GM23338 (cell line): ENCODE measurements at places on chromosomes 4 and X. TPM values are rescaled to one million over a fixed set of nuclear protein-coding genes. Genes with fewer than 3 reads are reported as not detected.

HSD17B11 gene
- 14.8 and 19.9 TPM in 2 replicates for total RNA-seq

- no peaks in the 10 kb centered on the region for H3K27me3 ChIP-seq
- no peak for DNase-seq
- no peak overlapping the region for H3K27ac ChIP-seq
- no peaks in the 10 kb centered on the region for H3K4me1 ChIP-seq
- H3K4me3 ChIP-seq: no peak overlapping the region
Measured at GRCh38 chrX:13271511-13271910, 48.3 kb downstream of the ATXN3L start.

SLIT2 gene
- total RNA-seq: 5.6 and 5.7 TPM in 2 replicates

- no peak overlapping the region for H3K27ac ChIP-seq
- H3K27me3 ChIP-seq: no peaks in the 10 kb centered on the region
- DNase-seq: peak; percentile 3
- H3K4me1 ChIP-seq: peaks cover 4% of the 10 kb centered on the region
- H3K36me3 ChIP-seq: no peaks in the 10 kb centered on the region
- no peak overlapping the region for H3K4me3 ChIP-seq
Measured at GRCh38 chr4:138774940-138775339, 240.6 kb upstream of the NOCT start.

- no peaks in the 10 kb centered on the region for H3K27me3 ChIP-seq
- no peak overlapping the region for H3K4me3 ChIP-seq
- H3K4me1 ChIP-seq: peaks cover 14% of the 10 kb centered on the region; the same call in 1 of the 2 replicates
- no peak overlapping the region for H3K27ac ChIP-seq
- no peak for DNase-seq
- H3K36me3 ChIP-seq: no peaks in the 10 kb centered on the region; the same call in 1 of the 2 replicates
Measured at GRCh38 chr4:146061610-146062334, 113.7 kb upstream of the LSM6 start.

DNA sequence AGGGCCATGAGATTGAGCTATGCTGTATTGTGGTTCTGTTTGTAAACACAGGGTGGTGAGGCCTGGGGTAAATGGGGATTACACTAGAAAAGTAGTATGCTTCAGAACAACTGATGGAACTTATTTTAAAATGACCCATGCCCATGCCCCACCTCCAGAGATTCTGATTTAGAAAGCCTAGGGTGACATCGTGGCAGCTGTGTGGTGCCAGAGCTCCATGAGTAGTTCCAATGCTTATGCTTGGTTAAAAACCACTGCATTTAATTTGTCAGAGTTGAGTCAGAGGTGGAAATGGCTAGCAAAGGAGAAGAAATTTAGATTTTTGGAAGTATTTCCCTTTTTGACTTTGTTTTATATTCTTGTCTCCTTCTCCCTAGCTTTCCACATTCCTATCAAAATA lies 63.4 kb upstream of the PDE5A start:
- no peak for DNase-seq
- no peak overlapping the region for H3K27ac ChIP-seq
- H3K4me3 ChIP-seq: no peak overlapping the region
- H3K36me3 ChIP-seq: no peaks in the 10 kb centered on the region

DNA sequence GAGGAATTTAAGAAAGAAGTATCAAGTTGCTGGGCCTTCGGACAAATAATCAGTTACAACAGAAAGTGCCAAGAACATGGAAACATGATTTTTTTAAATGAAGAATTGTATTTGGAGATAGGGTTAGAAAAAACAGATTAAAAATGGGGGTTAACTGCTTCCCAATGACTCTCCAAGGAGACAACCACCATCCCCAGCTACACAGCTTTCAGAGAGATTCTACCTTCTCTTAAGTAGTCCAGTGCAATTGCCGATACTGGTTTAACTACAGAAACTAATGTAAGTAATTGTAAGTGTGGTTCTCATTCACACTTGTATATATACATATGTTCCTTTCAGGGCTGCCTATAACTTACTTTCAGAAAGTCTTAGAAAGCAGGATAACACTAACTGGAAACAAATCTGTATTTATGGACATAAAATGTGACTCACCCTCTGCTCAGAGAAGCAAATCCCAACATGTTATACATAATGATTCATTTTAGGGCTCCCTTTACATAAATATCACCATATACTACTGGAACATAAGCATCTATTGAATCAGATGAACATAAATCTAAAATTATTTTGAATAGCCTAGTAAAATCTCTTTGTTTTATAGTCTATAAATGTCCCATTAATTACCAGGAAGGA lies 248.9 kb upstream of the UGT8 start:
- H3K4me3 ChIP-seq: no peak overlapping the region
- no peaks in the 10 kb centered on the region for H3K27me3 ChIP-seq
- no peak for DNase-seq

- no peak overlapping the region for H3K4me3 ChIP-seq
- H3K4me1 ChIP-seq: peaks cover 4% of the 10 kb centered on the region
- DNase-seq: no peak
- H3K27ac ChIP-seq: no peak overlapping the region
Measured at GRCh38 chrX:50495616-50496015, 25.0 kb upstream of the DGKK start.

DNA sequence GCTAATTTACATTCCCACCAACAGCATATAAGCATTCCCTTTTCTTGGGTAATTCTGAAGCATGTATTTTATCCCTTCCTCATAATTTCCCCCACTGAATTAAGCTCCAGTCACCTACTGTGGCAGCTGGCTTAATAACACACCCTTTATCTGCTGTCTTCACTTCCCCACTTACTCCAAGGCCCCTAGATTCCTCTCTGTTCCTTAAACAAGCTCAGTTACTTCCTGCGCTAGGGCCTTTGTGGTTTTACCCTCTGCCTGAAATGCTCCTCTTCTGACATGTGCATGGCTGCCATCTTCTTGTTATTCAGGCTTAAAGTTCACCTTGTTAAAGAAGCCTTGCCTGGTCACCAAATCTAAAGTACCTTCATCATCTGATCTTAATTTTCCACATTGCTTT lies 47.2 kb upstream of the RPS6KA3 start:
- H3K27ac ChIP-seq: no peak overlapping the region
- no peak for DNase-seq
- H3K4me3 ChIP-seq: no peak overlapping the region
- H3K4me1 ChIP-seq: no peaks in the 10 kb centered on the region
- H3K36me3 ChIP-seq: no peaks in the 10 kb centered on the region

ETDA gene
- not detected in 2 replicates for total RNA-seq

FAM241A gene
- total RNA-seq: 0.43 and 0.63 TPM in 2 replicates

DNA sequence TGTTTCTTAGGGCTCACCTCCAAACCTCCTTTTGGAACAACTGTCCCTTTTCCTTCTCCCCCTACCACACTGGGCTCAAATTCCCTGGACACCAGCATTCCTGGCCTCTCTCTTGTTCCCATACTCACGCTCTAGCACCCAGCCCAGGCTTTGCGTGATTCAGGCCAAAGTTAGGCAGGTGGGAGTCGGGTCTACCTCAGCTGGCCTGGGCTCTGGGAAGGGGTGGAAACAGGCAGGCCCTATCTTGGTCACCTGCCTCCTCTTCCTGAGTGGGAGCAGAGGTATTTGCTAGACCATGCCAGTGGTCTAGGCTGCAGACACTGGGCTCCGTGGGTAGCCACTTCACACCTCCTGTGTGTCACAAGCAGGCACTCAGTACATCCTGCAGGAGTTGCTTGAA lies 211.1 kb upstream of the MAMLD1 start:
- DNase-seq: no peak
- no peak overlapping the region for H3K27ac ChIP-seq
- no peak overlapping the region for H3K4me3 ChIP-seq
- no peaks in the 10 kb centered on the region for H3K36me3 ChIP-seq
- H3K27me3 ChIP-seq: no peaks in the 10 kb centered on the region
- H3K4me1 ChIP-seq: no peaks in the 10 kb centered on the region

DNA sequence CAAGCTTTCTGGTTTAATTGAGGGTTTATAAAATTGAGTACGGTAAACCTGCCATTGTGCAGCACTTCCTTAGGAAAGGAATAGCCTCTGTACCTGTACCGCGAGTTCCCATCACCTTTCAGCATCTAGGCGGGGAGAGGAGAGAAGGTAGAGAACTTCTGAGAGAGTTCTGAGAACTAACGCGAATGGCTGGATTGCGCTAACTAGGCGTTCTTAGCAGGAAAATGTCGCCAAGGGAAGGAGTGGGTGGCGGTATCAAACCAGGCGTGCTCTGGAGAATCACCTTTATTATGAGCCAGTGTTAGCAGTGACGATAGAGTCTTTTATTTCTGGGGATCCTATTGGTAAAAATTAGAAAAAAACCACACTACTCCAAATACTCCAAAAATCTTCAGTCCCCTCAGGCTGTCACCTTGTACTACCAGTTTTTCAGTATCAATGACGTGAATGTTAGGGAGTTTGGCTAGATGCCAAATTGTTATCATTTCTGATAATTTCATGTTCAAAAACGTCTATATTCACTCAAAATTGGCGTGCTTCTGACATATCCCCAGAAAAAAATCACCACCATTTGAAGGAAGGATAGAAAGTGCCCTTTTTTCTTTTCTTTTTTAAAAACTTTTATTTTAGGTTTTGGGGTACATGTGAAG lies 1.4 kb downstream of the UGT8 start:
- peaks cover 40% of the 10 kb centered on the region for H3K4me1 ChIP-seq
- H3K36me3 ChIP-seq: peaks cover 4% of the 10 kb centered on the region
- 0 out of 2 replicates have a peak, but pooled peaks cover 6% of the 10 kb centered on the region for H3K27me3 ChIP-seq
- H3K4me3 ChIP-seq: peak overlapping the region; percentile 83
- H3K27ac ChIP-seq: no peak overlapping the region

GRCh38 chr4:100708776-100709175 lies 191.0 kb upstream of the EMCN start:
- H3K27me3 ChIP-seq: no peaks in the 10 kb centered on the region
- H3K27ac ChIP-seq: no peak overlapping the region
- no peak for DNase-seq
- no peaks in the 10 kb centered on the region for H3K4me1 ChIP-seq

- H3K36me3 ChIP-seq: no peaks in the 10 kb centered on the region
- peaks cover 13% of the 10 kb centered on the region; the same call in 1 of the 2 replicates for H3K4me1 ChIP-seq
- H3K27ac ChIP-seq: no peak overlapping the region
- no peak overlapping the region for H3K4me3 ChIP-seq
Measured at GRCh38 chr4:14336656-14337055, 665.6 kb upstream of the CPEB2 start.

MAGEA9B gene
- total RNA-seq: 0.52 TPM in 1 of 2 replicates, not detected in the other

UCP1 gene
- 0.21 TPM in 1 of 2 replicates, not detected in the other for total RNA-seq

DNA sequence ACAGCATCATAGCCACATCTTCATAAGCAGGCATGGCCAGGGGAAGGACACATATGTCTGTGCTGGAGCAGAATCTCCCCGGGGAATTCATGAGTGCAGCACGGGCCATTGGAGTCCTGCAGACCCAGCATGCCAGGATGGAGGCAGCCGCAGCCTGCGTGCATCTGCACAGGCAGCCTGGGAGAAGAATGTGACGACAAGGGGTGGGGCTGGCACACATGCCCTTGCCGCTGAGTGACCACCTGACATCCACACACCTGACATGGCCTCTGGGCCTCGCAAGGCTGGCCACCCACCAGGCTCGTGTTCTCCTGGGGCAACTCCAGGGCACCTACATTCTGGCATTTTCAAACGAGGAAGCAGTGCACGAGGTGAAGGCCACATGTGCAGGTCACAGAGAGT lies 66.2 kb upstream of the AFAP1 start:
- no peak for DNase-seq
- no peaks in the 10 kb centered on the region for H3K36me3 ChIP-seq
- H3K4me1 ChIP-seq: no peaks in the 10 kb centered on the region
- H3K27ac ChIP-seq: no peak overlapping the region
- no peaks in the 10 kb centered on the region for H3K27me3 ChIP-seq

- no peaks in the 10 kb centered on the region for H3K36me3 ChIP-seq
- no peak overlapping the region for H3K27ac ChIP-seq
- DNase-seq: no peak
- H3K4me1 ChIP-seq: no peaks in the 10 kb centered on the region
Measured at GRCh38 chr4:81395239-81395638, 76.5 kb downstream of the RASGEF1B start.

- no peak within 1 kb of the TSS for H3K27ac ChIP-seq
- H3K36me3 ChIP-seq: no peaks in the 10 kb centered on the region
- H3K4me1 ChIP-seq: peaks cover 25% of the 10 kb centered on the region
- DNase-seq: peak; percentile 85
- H3K4me3 ChIP-seq: peak within 1 kb of the TSS; percentile 82
Measured at GRCh38 chr4:156971676-156972378, at the start of gene PDGFC. Gene PDGFC, minus strand, starts transcription at chr4:156971799. Its CDS starts 896 bp downstream, at chr4:156970903.

PHEX gene
- total RNA-seq: 0.21 TPM in 1 of 2 replicates, not detected in the other

DNA sequence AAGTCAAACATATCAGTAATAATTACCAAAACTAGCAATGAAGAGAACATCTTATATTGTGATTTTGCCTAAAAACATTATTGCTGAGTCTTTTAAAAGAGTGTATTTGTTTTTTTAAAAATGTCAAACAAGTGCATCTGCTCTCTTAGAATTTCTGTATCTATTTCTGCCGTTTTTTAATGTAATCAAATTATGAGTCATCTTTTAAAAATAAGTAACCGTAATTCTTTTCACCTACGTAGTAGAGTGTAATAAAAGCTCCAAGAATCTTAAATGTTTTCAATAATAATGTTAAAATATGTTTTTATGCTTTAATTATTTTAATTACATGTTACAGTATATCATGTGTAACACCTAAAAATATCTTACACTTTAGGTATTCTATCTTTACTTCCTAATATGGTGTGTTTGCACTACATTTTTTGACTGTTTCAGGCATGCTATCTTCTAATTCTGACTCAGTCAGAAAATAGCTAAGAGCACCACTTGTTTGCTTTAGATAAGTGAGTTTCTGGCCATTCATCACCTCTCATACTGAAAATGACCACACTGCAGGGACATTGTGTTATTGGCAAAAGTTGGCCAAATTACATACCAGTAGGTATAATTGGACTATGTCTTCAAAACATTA lies 368.5 kb downstream of the PCDH7 start:
- no peaks in the 10 kb centered on the region for H3K36me3 ChIP-seq
- DNase-seq: no peak
- no peaks in the 10 kb centered on the region for H3K27me3 ChIP-seq
- no peak overlapping the region for H3K27ac ChIP-seq
- no peak overlapping the region for H3K4me3 ChIP-seq

EVC2 gene
- 6.8 and 11.5 TPM in 2 replicates for total RNA-seq

DNA sequence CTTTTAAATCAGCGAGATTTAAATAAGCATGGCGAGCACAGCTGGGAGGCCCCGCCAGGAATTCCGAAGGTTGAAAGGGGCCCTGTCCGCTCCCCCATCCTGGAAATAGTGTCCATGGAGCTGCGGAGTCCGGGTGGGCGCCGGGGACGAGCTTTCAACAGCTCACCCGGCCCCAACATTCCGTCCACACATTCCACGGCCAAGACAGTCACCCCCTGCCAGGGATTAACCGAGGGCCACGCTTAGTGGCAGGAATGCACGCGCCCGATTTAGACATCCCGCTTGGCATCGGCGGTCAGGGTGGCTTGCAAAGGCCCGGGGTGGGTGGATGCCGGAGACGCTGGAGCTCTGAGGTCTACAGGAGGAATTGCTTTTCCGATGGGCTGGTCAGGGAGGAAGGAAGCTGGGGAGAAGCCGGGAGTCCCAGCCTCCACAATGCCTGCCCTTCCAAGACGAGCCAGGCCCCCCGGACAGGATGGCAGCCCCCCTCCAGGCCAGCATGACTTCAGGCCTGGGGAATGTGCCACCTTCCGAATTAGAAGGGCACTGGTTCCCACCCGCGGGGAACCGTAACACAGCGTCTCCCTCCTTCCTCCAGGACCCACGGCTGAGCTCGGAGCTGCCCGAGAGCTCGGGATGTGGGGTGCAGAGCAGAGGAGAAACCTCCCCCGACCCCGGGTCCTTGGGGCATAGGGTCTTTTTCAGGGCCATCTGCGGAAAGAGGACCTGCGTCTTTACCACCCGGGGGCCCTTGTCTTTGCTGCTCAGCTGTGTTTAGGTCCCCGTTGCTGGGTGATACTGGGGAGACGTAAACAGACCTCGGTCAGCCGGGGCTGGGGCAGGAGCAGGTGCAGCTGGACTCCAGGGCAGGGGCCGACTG lies 26.9 kb upstream of the PPP2R3B start:
- peaks cover 4% of the 10 kb centered on the region; the same call in 1 of the 2 replicates for H3K36me3 ChIP-seq
- peak overlapping the region; percentile 93 for H3K27ac ChIP-seq
- H3K27me3 ChIP-seq: no peaks in the 10 kb centered on the region
- DNase-seq: peak; percentile 81
